T-cell (primary cell): ENCODE measurements at places on chromosomes 4 and X.

DNA sequence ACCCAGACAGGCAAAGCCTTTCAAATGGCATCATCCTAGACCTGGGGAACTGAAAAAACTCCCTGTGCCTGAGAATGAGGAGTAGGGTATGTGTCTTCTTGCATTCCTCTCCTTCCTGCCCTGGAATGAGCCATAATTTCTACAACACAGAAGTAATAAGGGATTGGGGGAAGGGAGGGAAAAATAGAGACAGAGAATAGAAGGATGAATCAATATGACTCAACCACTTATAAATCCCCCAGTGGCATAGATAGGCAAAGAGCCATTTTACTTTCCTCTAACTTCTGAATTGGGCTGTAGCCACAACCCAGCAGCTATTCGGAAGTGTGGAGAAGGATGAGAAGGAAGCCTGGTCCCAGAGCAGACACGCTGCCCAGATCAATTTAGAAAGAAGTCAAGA lies 99.9 kb downstream of the NHS start:
- no peak for DNase-seq

DNA sequence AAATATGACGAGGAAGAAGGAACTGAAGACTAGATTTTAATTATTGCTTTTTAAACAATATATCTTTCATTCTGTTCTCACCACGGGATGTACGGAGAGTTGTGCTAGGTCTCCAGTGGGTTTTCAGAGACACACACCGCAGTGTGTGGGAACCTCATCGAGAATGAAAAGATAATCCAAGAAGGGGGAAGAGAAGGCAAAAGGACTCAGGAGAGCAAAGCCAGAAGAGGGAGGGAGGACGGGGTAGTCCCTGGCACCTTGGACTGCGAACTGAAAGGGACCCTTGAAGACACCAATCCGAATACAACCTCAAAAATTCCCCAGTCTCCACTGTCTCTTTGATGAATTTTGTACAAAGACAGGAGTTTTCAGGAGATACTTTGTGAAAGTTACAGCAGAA lies 932 bp upstream of the LEF1 start:
- no peak for DNase-seq

DNA sequence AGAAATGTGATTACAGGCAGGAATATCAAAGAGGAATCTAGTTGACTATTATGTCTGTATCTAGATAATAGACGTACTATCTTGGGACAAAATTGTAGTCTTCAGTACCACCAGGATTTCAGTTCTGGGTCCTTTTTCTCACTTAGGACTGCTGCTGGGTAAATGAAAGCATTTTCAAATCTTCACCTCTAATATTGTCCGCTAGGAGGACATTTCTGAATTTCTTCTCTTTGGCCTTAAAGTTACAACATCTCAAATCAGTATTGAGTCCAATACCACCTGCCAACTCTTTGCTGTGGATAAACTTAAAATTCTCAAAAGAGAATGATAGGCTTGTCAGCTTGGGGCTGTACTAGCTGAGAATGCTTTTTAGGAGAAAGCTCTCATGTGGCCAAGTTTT lies 6.0 kb downstream of the FGF16 start:
- DNase-seq, result no peak

DNA sequence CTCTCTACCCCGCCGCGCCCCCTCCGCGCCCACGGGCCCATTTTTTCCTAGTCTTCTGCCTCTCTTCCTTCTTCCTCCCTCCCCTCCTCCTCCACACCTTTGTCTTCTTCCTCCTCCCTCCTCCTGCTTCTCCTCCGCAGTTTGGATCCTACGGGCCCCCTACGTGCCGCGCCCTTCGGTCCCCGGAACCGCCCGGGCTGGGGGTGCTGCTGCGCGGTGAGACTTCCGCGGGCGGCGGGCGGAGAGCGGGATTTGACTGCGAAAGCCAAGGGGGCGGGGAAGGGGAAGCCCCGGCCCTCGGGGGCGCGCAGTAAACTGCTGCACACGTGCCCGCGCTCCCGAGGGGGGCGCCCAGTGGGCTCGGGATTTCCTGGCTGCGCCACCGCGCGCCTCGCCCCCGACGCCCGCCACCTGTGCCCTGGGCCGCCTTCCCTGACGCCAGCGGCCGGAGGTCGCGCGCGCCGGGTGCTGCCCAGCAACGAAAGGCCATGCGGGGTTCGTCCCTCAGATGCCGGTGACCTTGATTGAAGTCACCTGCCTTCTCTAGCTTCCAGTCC lies 3.3 kb upstream of the NKX3-2 start:
- DNase-seq, result no peak
